Stimulated activated CD8-positive, alpha-beta memory T cell treated with anti-CD3 and anti-CD28 coated beads, Interleukin-4, amount 100 ng/mL, for 1 hour (primary cell): ENCODE measurements at places on chromosomes 5 and 9.

DNA sequence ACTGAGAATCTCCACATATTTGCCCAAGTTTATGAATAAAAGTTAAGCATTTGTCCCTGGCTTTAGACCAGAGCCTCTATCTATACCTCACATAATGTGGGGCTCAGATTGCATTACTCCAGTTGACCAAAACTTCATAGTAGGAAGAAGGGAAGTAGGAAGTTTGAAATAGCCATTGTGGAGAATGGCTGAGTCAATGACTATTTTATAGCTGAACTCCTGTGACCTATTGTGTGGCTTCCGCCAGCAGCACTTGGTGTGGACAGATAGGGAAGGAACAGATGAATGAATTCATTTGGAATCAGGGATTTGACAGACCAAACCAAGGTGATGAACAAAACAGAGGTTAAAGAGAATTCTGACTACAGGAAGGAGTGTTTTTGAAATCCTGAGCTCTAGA, 92.9 kb upstream of the LPAR1 start:
- DNase-seq, result no peak

GRCh38 chr5:129724647-129725046, 23.2 kb upstream of the MINAR2 start:
- DNase-seq, result no peak

- DNase-seq, result no peak
These were observed 2.5 kb downstream of the SH3PXD2B start for GRCh38 chr5:172451771-172452197.

DNA sequence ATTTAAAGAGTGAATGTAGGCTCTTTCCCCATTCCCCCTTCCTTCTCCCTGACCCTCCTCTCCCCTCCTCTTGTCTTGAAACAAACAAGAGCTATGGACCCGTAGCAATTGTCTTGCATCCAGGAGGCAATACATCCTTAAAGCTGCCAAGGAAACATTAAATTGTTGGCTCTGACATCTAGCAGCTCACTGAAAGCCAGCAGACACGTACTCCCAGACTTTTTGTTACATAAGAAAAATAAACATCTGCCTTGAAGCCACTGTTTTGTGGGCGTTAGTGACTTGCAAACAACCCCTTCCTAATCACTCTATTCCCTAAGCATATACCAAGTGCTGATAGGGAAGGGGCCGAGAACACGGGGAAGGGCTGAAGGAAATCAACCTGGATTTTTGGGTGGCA, 8.6 kb downstream of the SLC45A2 start:
- no peak for DNase-seq

GRCh38 chr5:173736923-173737412, 120.5 kb upstream of the BOD1 start:
- DNase-seq, result no peak

GRCh38 chr5:170557314-170557713, 53.5 kb downstream of the KCNIP1 start:
- no peak for DNase-seq

- no peak for DNase-seq
These were observed 195.5 kb downstream of the FRMD3 start for GRCh38 chr9:83342731-83343130.

DNA sequence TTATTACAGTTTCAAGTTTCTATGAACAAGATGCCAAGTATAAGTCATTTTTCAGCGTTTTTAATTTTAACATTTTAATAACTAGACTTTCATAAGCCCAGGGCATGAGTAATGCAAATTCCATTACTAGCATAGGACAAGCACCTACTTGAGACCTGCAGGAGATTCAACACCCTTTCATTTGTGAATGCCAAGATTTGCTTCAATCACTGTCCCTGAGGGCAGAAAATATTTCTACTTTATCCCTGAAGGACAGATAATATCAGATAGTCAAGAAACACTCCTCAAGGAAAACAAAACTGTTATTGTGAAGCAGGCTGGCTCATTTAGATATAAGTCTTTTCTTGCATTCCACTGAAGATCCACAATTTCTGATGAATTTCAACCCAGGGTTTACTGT, 27.7 kb upstream of the ZNF622 start:
- DNase-seq, result no peak

- DNase-seq, result no peak
These were observed 256.7 kb downstream of the IRX1 start for GRCh38 chr5:3852161-3852916.

DNA sequence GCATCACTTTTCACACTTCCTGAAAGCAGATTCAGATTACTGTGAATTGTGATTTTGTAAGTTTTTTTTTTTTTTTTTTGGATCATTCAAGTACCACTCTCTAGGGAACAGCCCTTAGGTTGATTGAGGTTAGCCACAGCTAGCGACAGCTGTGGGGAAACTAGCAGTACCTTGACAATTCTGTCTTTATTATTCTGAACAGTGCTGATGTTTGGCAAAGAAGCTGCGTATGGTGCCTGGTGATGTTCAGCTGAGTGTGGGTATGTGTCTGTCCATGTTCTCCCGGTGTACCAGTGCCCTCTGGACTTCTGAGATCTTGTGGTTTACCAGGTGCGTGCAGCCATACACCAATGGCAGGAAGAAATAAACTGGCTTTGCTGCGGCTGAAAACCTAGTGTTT, 117.3 kb upstream of the PLPPR1 start:
- no peak for DNase-seq

- DNase-seq, result no peak
These were observed 7.3 kb downstream of the SH3RF2 start for GRCh38 chr5:145943674-145944121.

GRCh38 chr9:125428902-125429467, 167.4 kb downstream of the GAPVD1 start:
- no peak for DNase-seq

DNA sequence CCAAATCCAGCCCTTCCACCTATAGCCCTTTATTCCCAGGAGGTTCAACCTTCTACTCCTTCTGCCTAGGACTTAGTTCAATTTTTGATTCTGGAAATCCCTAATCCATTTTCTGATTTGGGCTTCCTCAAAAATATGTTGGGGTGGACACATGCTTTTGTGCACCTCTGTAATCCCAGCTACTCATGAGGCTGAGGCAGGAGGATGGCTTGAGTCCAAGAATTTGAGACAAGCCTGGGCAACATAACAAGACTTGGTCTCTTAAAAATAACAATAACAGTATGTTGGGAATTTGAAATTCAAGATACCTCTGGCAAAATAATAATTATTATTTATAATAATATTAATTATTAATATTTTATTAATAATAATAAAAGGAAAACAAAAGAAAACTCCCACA, 188.7 kb upstream of the TLE4 start:
- no peak for DNase-seq

- DNase-seq, result no peak
These were observed 25.9 kb upstream of the IL17B start for GRCh38 chr5:149404746-149405549.

DNA sequence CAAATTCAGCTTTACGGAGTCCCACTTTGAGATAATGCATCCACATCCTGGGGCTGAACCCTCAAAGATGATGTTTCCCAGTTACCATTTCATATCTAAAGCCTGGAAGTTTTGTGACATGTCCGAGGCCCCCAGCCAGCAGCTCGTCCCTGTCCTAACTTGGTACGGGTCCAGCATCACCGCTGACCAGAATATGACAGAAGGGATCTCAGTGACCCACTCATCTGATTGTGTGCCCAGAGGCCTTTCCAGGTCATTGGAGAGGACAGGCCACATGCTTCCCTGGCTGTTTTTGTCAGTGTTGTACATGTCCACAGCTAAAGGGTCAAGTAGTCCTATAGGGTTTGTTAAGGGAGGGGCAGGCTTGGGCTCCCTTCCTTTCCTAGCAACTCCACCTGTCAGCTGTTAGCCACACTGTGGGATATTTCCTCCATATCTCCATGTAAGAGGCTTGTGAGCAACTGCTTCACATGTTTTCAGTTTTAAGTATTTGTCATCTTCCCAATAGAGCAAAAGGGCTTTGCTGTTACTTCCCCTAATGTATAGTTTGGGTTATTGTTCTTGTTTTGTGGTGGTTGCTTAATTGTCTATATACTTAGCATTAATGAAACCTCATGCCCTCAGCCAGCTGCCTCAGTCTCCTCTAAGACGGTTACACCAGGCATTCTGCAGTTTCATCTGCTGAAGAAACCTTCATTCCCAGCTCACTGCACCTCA, 33.4 kb downstream of the SECISBP2 start:
- no peak for DNase-seq

DNA sequence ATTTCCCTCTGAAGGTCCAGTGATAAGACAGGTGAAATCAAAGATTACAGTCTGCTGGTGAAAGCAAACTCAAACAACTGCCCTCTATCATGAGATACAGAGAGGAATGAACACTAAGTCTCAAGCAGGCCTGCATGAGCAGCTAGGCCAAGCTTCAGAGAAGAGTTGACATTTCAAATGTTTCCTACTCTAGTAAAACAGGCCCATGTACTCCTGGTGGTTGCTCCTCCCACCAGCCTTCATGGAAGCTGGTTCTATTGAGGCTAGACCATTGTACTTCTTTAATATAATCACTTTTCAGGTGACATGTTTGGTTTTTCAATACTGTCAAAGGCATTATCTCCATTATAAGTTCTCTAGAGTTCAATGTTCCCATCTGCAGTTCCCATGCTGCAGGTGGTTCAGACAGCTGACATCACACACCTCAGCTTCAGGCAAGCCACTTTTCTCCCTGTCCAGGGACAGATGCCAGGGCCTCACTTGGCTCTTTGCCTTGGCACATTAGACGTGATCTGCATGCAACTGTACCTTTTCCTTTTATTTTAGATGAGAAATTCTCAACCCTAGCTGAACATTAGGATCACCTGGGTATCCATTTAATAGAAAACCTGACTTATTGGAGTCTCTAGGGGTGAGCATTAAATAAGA, 89.8 kb downstream of the PIK3R1 start:
- DNase-seq, result no peak

DNA sequence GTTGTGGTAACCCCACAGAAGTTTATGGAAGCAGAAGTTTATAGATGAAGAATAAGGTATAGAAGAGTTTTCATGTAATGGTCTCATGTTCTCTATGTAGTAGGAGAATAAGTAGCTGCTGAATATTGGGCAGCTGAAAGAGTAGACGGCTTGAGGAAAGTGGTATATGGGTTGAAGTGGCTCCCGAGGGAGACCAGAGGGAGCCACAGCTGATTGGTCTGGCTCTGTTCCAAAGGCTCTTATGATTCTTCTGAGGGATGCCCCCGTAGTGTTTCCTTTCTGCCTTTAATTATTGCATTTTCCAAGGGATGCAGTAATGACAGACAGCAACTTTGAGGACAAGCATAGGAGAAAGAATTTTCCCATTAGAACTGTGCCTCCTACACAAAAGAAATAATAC, 30.1 kb upstream of the TENT2 start:
- no peak for DNase-seq

GRCh38 chr5:58002323-58002722, 457.6 kb downstream of the PLK2 start:
- no peak for DNase-seq

DNA sequence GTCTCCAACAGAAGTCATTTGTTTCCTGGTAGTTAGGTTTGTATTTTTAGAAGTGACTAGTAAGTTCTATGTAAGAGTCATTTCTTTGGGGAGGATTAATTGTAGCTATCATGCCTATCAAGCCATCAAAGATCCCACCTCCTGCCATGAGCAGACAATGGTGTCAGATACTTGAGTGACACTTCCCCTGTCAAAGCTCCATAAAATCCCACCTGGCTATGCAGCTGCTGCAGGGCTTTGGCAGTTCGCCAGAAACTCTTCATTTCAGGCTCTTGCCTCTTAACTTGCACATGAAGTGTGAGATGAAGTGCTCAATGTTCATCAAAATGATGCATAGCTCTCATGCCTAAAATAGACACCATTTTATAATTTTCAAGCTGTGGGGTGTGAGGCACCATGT, 312.1 kb downstream of the CDH12 start:
- DNase-seq, result no peak

DNA sequence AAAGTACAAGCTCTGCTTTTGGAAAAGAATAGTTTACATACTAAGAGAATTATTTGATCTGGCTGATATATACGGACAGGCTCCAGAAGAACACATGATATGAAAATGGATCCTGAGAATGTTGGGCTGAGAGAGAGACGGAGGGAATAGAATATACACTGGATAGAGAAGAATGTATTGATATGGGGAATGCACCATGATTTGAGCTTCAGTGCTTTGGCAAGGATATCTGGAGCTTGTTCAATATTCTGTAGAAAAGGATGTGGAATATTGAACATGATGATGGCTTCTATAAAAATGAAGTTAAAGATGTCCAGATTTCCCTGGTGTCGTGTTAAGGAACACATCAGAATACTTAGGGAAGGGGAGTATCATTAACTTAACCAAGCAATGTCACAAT, 280.5 kb upstream of the VLDLR start:
- no peak for DNase-seq

GRCh38 chr9:3214741-3215140, 311.1 kb downstream of the RFX3 start:
- DNase-seq, result no peak

- no peak for DNase-seq
These were observed 517 bp upstream of the EXOSC2 start for GRCh38 chr9:130693101-130693425.

- DNase-seq, result no peak
These were observed 20.1 kb downstream of the DAPK1 start for GRCh38 chr9:87517732-87518131.

- no peak for DNase-seq
These were observed 37.7 kb upstream of the CKMT2 start for GRCh38 chr5:81195335-81195929.

DNA sequence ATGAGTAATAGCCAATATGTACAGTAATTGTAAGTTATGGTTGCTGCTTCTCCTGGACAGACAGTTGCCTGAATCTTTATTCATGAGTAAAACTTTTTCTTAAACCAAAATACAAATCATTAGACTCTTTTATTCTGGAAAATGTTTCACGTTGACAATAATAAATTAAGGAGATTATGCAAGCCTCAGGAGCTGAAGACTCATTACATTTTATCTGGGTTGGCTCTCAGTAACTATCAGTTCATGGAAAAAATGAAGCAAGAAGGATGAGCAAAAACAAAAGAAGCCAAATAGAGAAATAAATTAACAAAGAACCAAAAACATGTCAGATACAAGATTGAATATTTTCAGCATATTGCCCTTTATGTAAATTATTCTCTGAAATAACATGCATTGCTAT, 88.9 kb upstream of the PRR16 start:
- DNase-seq, result no peak

- no peak for DNase-seq
These were observed 126.0 kb upstream of the MAN2A1 start for GRCh38 chr5:109563739-109564138.
